ENCODE measurements at places on chromosomes 13 and 19. TPM values are rescaled to one million over a fixed set of nuclear protein-coding genes. Genes with fewer than 3 reads are reported as not detected.
A peak's percentile ranks its signal among the peaks of the same experiment; 100 is the strongest.

The CGB5 gene
- total RNA-seq, result not detected

GRCh38 chr13:106874323-106874722, 306.4 kb upstream of the ARGLU1 start:
- no peak for DNase-seq

- no peak for DNase-seq
These were observed 89.9 kb downstream of the CDK8 start for GRCh38 chr13:26343816-26344215.

DNA sequence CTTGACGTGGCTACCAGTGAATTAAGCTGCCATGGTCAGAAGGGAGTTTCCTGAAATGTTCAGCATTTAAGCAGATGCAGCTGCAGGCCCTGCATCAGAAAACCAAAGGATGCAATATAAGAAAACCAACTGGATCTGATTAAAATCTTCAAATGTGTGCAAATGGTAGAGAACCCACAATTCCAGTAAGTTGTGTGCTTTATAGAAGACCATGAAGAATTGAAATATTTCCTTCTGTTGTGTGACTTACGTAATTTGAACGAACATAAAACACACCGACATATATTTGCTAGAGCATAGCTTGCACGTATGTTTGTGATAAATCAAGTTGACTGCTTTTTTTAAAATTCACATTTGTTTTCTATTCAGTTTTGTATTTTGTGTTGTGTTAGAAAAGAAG, 191.4 kb downstream of the COL4A1 start:
- no peak for DNase-seq

DNA sequence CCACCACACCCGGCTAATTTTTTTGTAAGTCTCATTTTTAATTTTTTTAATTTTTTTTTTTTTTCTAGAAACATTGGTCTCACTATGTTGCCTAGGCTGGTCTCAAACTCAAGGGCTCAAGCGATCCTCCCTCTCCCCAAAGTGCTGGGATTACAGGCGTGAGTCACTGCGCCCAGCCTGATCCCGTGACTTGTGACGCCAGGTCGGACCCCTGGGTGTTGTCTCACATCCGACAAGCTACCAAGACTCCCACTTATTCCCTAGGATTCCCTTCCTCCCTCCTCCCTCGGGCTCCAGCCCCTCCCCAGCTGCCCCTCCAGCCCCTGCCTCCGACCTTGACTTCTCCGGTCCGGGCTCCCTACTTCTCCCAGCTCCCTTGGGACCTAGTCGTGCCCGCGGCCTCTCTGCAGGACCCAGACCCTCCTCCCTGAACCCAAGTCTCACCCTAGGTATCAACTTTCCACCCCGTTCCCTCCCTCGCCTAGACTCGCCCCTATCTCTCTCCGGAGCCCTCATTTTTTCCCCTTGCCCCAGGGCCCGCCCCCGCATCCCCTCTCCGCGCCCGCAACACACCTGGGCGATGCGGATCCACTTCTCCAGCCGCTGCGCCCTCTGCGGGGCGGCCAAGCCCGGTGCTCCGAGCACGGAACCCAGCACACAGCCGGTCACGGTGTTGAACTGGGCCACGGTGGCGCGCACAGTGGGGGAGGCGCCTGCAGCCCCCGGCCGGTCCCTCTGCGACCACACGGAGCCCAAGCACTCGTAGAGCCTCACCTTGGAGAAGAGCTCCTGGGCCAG, 13.1 kb downstream of the RGL3 start:
- no peak for DNase-seq

DNA sequence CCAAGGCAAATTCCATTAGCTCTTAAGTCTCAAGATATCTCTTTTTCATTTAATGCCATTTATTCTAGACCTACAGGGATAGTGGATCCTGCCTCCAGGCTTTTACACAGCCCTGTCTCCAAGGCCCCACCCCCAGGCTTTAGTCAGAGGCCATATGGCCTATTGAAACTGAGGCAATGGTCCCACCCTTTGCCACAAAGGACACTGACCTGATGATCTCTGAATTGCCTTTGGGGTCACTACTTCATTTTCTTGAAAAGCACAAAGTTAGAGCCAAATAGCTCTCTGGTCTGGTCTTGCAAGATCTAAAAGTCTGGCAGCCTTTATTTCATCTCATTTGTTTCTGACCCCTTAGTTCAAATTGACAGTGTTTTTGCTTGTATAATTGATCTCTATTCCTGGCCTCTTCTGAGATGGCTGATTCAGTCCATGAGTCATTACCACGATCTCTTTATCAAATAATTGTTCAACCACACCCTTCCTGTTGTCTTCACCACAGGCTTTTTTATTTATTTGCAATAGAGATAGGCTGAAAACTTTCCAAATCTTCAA, 209.8 kb downstream of the FGF14 start:
- DNase-seq, result peak; percentile 15

The OR10H1 gene
- total RNA-seq, result not detected

The STAP2 gene
- total RNA-seq, result 0.86 TPM

The OR1I1 gene
- not detected for total RNA-seq

The AMER2 gene
- total RNA-seq, result not detected

DNA sequence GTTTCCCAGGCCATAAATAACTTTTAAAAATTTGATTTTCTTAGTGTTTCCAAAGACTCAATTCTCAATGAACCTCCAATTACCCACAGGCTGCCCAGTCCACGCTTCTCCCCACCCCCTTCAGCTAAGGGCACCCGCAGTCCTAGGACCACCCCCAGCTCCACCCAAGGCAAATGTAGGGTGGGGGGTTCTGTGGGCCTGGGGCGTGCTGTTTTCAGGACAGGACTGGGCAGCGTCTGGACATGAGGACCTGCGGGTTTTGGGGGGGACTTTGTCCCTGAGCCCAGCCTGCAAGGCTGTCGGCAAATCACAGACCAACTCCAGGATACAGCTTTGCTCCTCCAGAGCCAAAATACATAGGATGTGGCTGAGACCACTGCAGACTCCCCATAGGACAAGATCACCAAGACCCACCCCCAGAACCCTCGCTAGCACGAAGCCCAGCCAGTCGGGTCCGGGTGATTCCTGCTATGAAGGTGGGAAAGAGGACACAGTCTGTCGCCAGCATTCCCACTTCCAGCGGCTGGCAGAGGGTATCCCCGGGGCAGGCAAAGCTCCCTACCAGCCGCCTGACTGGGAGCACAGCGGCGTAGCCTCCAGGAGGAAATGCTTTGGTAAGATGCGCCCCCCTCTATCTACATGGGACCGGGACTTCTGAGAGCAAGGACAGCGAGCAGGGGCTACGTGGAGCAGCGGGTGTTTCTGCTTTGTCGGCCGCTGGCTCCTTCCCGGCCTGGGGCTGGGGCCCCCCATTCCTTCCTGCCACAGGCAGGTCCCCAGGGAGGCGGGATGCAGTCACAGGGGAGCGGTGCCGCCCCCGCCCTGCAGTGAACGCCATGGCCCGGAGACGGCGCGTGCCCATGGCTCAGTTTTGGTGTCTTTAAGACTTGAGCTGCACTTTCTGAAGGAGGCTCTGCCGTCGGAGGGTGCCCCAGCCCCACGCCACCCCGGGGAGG, 1.6 kb upstream of the TIMM13 start:
- DNase-seq, result no peak

DNA sequence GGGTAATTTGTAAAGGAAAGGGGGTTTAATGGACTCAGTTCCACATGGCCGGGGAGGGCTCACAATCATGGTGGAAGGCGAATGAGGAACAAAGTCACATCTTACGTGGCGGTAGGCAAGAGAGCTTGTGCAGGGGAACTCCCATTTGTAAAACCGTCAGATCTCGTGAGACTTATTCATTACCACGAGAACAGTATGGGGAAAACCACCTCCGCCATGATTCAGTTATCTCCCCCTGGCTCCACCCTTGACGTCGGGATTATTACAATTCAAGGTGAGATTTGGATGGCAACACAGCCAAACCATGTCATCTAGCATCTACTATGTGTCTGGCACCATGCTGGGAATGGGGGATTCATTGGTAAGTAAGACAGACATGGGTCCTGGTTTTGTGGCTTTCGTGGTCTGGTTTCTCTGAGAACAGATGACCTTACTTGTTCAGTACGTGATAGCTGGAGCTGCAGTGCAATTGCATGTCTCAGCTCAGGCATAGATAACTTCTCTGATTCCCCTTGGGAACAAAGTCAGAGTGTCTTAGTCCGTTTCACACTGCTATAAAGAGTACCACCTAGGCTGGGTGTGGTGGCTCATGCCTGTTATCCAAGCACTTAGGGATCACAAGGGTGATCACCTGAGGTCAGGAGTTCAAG, 8.3 kb downstream of the ZNF554 start:
- no peak for DNase-seq

DNA sequence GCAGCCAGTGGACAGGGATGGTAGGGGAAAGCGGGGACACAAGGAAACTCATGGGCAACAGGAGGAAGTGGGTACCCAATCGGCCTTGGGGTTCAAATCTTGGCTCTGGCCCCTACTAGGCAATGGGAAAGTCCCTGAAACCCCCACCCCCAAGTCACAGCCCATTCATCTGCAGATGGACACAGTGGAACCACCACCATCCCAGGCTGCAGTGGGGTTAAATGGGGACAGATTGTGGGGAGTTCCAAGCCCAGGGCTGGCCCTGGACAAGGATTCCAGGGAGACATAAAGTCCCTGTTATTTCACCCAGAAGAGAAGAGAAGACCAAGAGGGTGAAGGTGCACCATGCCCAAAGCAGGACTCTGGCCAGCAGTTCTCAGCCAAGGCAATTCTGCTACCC, 48.5 kb downstream of the CPAMD8 start:
- no peak for DNase-seq

DNA sequence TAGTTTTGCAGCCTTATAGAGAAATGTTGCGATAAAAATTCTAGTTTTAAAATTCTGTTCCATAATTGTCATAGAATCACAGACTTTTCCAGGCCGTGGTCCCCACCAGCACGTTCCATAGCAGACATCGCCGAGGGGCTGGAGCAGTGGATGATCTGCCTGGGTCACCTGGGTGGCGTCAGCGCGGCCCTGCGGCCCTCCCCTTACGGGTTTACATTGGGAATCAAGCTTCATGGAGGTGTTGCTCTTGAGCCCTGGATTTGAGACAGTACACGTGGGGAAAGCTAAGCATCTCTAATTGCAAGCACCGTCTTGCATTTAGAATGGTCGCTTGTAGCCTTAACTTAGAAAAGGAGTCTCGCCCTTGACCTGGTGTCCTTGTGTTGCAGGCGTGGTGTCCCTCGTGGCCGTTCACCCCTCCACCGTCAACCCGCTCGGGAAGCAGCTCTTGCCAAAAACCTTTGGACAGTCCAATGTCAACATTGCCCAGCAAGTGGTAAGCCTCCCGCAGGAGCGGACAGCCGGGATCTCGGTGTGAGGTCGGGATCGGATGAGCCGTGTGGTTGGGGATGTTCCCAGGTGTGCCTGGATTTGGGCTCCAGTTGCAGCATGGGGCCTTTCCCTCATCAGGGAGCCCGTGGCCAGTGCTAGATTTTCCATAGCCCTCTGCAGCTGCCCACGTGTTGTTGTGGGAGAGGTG, 35.1 kb downstream of the ATP4B start:
- no peak for DNase-seq

DNA sequence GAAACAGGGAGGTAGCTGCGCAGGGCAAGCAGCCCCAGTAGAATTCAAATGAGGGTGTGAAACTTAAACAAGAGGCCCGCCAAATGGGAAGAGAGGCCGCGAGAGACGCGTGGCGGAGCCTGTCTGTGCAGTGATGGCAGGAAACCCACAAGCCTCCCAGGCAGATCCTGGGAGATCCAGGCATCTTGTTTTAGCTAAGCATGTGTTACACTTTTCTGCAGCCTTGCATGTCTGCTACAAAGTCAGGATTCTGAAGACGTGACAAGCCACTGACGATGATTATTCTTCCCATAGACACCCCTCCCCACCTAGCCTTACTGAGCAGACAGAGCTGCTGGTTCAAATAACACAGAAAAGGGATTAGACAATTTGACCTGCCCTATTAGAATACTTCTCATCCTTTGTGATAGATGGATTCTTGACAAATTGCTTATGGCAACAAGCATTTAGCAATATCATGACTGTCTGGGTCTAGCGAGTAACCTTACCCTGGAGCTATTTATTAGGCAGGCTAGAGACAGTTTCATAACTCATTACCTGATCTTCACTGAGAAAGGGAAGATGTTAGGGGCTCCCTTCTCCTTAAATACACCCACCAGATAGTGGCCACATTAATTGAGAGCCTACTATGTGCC, 185.2 kb upstream of the IRS2 start:
- DNase-seq, result no peak

- DNase-seq, result no peak
These were observed 16.7 kb downstream of the BICRA start for GRCh38 chr19:47625650-47626049.

The SLC8A2 gene
- not detected for total RNA-seq

The FUT1 gene
- 0.22 TPM for total RNA-seq

GRCh38 chr19:14770136-14770535, 8.2 kb downstream of the ADGRE2 start:
- no peak for DNase-seq

GRCh38 chr19:44740351-44740824, 8.1 kb upstream of the BCL3 start:
- DNase-seq, result no peak

DNA sequence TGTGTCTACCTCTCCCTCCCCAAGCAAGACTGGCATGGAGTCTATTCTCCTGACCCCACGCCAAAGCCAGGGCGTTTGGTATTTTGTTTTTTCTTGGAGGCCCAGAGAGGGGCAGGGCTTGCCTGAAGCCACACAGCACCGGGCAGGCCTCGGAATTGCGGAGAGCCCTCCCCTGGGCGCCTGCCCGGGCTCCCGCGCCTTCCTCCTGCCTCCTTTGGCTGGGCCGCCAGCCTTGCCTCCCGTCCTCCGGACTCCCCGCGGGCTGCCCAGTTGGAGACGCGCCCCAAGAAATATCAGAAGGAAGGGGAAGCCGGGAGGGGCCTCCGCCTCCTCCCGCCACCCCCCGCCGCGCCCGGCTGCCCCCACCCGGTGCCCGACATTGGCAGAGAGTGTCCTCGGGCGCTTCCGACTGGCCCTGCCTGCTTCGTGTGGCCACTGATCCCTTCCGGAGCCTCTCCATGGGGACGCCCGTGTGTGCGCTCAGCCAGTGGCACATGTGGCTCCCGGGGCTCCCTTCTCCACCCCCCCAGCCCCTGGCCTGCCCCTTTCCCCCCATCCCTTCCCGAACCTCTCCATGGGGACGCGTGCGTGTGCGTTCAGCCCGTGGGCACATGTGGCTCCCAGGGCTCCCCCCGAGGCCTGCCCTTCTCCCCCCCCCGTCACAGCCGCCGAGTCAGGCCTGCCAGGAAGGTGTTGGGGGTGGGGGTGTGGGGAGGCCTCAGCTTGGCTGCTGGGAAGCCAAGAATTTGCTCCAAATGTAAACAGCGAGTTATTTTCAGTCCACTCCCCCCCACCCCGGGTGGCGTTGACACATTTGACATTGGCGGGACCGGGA, 37.3 kb downstream of the NFIC start:
- no peak for DNase-seq
